ENCODE measurements at places on chromosomes 1 and 21.

- no peak for DNase-seq
Observed at GRCh38 chr1:175683491-175684298, 59.7 kb downstream of the TNR start.

GRCh38 chr1:210438928-210439841, 110.5 kb downstream of the HHAT start:
- DNase-seq, result no peak

DNA sequence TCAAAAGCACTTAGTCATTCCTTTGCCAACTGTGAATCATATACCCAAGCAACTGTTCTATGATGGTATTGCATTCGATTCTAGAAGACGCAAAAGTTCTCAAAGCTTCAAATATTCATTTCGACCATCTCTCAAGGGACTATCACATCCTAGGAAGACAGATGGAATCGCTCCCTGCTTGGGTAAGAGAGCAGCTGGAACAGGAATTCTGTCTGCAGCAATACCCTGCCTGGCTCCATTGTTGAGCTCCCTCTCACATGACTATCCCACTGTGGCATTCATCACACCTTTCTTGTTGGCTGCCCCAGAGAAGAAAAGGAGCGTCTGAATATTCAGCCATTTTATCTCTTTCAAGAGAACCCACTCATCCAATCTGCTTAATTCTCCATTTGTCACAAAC, 397.7 kb downstream of the NTNG1 start:
- DNase-seq, result no peak

GRCh38 chr1:107135463-107135862, 5.4 kb upstream of the NTNG1 start:
- no peak for DNase-seq

DNA sequence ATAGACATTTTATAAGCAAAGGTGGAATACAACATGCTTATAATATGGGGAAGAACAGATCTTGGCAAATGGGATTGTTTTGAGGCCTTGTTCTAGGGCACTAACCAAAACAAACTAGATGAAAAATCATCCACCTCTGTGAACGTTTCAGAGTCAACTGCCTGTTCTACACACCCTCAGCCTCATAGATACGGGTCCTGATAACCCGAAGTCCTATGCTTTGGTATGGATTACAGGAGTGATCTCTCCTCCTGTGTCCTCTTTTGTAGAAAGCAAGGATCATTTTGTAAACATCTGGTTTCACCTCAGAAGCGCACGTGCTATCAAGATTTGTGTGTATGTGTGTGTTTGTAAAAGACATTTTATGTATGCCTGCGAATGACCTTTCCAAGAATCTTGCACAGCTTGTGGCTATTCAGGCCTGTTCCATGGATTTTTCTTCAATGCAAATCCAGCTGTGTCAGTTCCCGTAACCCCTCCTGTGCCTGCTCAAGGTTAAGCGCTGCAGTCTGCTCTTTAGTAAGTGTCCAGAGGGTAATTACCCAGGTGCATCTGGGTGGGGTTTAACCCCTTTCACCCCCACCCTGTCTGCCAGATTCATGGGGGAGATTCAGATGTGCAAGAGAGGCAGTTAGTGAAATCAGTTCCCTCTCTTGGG, 132.4 kb downstream of the ROR1 start:
- no peak for DNase-seq

DNA sequence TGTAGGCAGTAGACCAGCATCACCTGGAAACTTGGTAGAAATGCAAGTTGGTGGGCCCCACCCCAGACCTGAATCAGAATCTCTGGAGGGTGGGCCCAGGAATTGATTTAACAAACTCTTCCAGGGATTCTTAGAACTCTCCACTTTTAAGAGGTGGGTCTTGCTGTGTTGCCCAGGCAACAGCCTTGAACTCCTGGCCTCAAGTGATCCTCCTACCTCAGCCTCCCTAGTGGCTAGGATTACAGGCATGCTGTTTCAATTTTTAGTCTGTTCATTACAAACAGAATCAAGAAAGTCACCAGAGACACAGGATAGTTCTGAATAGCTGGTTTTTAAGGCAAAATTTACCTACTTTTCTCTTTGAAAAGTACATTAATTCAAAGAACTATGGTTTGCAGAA, 31.2 kb downstream of the NCF2 start:
- DNase-seq, result no peak

GRCh38 chr1:15515022-15515663, 8.9 kb downstream of the CASP9 start:
- no peak for DNase-seq

DNA sequence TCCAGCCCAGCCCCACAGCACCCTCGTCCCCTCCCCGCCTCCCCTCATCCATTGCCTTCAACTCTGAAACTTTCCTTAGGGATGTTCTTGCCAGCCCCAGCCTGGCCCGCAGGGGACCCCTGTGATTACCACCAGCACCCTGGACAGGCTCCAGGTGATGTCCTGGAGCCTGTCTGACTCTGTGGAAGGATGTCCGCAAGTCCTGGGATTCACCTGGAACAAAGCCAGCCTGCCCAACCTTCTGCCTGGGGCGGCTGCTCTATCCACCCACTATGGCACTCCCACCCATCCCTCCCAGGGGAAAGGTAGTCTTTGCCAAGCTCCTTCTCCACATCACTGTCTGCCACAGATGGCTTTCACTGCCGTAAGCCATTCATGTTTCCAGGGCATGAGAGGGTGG, 24.4 kb upstream of the PTPRF start:
- no peak for DNase-seq

Data from GM06990 (cell line).